GM03348 (cell line): ENCODE measurements at places on chromosomes 12 and 14.
A peak's percentile ranks its signal among the peaks of the same experiment; 100 is the strongest.

DNA sequence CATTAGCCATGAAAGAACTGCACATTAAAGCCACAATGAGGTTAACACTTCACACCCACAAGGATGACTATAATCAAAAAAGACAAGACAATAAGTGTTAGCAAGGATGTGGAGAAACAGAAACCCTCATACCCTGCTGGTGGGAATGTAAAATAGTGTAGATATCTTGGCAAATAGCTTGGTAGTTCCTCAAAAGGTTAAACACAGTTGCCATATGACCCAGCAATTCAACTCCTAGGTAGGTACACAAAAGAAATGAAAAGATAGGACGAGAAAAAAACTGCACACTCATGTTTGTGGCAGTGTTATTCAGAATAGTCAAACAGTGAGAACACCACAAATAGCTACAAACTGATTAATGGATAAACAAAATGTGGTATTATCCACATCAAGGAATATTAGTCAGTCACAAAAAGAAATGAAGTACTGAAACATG is 93.5 kb downstream of the ATXN2 start:
- DNase-seq = no peak

GRCh38 chr12:75969768-75970167 is 61.8 kb downstream of the PHLDA1 start:
- no peak for DNase-seq

GRCh38 chr12:44465139-44465538 is 411.0 kb downstream of the NELL2 start:
- no peak for DNase-seq

DNA sequence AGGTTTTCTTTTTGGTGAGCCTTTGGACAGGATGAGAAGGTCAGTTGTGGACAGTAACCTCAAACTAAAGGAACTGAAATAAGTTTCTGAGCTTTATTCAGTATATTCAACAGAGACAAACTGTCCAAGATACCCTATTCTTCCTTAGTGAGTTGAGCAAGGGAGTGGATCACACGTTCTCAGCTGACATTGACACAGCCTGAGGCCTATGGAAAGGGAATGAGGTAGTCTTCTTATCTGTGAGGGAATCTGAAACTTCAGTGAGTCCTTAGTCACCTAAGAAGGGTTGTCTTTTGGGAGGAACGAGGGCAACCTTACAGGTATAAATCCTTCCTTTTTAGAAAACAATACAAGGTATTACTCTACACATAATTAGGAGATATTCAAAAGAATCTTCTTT is 5.0 kb upstream of the NUBPL start:
- DNase-seq = no peak

GRCh38 chr12:63922474-63922873 is 78.0 kb downstream of the SRGAP1 start:
- DNase-seq = peak; percentile 59

GRCh38 chr12:110577864-110578693 is 5.0 kb downstream of the PPTC7 start:
- DNase-seq = peak; percentile 55

DNA sequence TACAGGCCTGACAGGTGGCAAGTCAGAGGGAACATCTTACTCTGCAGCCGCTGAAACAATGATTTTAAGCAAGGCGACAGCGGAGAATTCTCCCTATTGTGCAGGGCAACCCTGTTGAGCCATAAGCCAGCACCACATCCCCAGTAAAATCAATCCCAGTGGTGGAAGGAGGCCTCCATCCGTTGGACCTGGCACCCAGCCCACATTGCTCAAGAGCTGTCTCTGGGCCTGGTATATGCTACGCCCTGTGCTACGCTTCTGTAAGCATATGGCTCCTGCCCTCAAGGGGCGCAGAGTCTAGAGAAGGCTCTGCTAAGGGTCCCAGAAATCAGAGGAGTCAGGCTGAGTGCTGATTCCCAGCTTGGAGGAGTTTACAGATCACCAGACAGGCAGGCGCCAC is 265.5 kb downstream of the CACNA1C start:
- DNase-seq = no peak

GRCh38 chr12:30796891-30797371 is 42.2 kb upstream of the CAPRIN2 start:
- DNase-seq = peak; percentile 52

GRCh38 chr12:38391007-38391406 is 74.4 kb downstream of the ALG10B start:
- DNase-seq = no peak

DNA sequence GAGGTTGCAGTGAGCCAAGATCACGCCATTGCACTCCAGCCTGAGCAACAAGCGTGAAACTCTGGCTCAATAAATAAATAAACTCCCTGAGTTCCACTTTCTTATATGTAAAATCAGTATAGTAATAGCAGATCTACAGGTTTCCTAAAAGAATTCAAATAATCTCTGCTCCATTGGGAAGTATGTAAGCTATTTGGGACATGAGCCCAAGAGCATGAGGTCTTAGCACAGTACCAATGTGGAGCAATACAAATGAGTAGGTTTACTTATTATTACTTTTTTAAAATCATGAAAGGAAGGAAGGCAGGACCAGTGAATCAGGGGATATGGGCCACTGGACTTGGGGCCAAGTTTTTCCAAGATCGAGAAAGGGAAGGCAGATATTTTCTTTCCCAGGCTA is 216.9 kb upstream of the DIO2 start:
- DNase-seq = peak; percentile 26

DNA sequence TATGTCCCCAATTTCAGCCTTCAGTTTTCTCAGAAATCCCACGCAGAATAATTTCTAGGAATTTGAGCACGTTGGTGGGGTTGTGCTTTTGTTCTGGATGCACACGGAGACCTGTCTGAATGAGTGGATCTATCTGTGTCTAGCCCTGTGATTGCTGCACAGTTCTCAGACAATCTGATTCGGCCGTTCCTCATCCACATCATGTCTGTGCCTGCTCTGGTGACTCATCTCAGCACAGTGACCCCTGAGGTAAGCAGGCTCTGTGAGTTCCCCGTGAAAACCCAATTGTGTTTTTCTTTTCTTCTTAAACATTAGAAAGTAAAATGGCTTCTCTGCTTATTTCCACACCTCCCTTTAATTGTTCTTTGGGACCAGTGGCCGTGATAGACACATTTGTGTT is 20.2 kb downstream of the UBE3B start:
- no peak for DNase-seq

GRCh38 chr12:72694193-72694592 is 422.0 kb downstream of the TRHDE start:
- no peak for DNase-seq

DNA sequence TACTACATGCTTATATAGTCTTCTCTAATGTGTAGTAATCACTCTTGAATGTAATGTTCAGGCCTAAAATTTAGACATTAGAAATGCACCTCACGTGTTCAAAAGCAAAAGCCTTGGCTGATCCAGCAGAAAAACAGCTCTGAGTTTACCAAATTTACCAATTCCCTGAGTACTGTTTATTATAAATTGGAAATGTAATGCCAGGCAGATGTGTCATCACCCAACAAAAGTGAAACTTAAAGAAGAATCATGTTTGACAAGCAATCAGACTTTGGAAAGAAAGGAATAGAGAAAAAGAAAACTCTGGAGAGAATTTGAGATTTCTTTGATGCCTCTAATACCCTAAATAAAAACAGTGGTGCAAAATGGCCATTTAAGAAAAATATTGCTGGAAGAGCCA is 26.5 kb upstream of the STRAP start:
- no peak for DNase-seq

- peak; percentile 9 for DNase-seq
Measured at GRCh38 chr12:48286665-48287064, 64.1 kb downstream of the ZNF641 start.

GRCh38 chr14:93895023-93895604 is 32.0 kb upstream of the FAM181A start:
- DNase-seq = no peak

- DNase-seq = no peak
Measured at GRCh38 chr12:2334271-2334670, 281.5 kb downstream of the CACNA1C start.

- DNase-seq = no peak
Measured at GRCh38 chr14:104440297-104440956, 139.1 kb upstream of the C14orf180 start.

GRCh38 chr12:19520646-19521415 is 81.5 kb downstream of the AEBP2 start:
- no peak for DNase-seq

DNA sequence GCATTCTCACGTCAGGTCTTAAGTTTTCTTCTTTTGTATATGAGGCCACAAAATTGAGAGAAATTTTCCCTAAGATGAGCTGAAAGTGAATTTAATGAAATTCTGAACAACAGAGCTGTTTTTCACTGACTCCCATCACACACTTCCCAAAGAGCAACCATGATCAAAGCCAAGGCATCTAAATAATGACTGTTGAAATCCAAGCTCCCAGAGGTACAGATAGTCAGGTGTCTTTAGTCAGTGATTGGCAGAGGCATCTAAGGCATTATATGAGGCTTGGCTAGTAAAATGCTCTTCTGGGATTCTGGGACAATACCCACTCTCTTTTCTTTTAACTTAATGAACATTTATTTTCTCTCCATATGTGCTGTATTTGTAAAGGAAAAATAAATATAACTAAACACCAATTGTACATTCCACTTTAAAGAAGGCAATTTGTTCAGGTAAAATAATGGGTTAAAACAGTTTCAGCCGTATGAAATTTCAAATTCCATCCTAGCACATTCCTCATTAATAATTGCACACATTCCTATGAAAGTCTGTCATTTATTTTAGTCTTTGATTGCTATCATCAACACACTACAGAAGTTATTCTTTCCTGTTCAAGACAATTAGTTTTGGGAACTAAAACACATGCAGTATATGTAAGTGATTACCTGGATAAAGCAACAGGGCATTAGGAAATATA is 871 bp upstream of the SSTR1 start:
- DNase-seq = peak; percentile 20

GRCh38 chr12:64780132-64780530 is 20.9 kb upstream of the GNS start:
- no peak for DNase-seq

DNA sequence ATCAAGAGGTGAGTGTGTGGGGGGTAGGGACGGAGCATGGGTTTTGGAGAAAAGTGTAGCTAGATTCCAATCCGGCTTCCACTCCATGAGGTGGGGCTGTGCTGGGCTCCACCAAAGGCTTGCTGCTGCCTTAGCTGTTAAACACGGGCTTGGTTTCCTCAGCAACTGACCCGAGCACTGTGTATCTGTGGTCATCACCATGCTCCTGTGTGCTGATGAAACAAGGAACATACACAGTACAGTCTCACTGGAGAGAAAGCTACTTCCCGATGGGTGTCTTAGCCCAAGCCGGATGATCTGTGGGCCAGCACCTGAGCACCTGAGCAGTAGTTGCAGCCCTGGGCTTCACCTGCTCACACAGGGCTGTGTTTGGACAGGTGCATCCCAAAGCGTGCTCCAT is 52.9 kb upstream of the VRK1 start:
- no peak for DNase-seq

- DNase-seq = no peak
Measured at GRCh38 chr12:29152223-29152868, 3.3 kb downstream of the FAR2 start.

GRCh38 chr14:64059454-64060198 is 206.8 kb downstream of the SYNE2 start:
- DNase-seq = no peak

GRCh38 chr14:68782091-68782981 is 10.5 kb downstream of the ZFP36L1 start:
- no peak for DNase-seq

DNA sequence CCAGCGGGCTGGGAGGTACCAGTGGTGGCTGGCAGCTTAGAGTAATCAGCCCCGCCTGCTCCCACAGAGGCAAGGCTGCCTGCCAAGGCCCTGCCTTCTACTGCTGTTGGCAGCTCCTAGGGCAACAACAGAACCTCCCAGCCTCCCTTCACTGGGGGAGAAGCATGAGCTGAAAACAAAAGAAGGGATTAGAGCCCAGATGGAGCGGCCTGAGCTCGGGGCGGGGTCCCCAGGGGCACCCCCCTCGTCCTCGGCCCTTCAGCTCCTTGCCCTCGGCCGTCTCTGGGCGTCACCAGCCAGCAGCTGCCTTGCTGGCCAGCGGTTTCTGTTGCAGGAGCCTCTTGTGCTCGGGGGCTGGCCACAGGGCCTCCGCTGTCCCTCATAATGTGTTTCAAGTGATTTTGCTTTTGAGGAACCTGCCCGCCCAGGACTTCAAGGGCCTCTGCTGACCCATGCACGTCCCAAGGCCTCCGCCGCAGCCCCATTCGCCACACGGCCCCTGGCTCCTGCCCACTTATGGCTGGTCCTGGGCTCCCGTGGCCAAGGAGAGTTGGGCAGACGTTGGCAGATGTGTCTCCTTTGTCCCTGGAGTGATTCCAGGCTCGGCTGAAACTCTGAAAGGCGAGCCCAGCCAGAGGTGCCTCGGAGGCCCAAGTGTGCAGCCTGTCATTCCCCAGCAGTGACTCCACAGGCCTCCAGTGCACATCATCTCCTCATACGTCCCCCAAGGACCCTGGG is 49.7 kb downstream of the PSMA6 start:
- DNase-seq = peak; percentile 92

GRCh38 chr12:39464976-39465695 is 22.2 kb upstream of the KIF21A start:
- no peak for DNase-seq

- peak; percentile 78 for DNase-seq
Measured at GRCh38 chr12:109192358-109192757, 76.0 kb downstream of the ACACB start.

GRCh38 chr14:26252176-26252575 is 345.7 kb downstream of the NOVA1 start:
- DNase-seq = no peak

- DNase-seq = no peak
Measured at GRCh38 chr12:50313256-50313931, 30.1 kb upstream of the LIMA1 start.

GRCh38 chr12:62655666-62656151 is 189.1 kb downstream of the MON2 start:
- DNase-seq = no peak
